ENCODE measurements at places on chromosomes 7 and 10. TPM values are rescaled to one million over a fixed set of nuclear protein-coding genes. Genes with fewer than 3 reads are reported as not detected.
A peak's percentile ranks its signal among the peaks of the same experiment; 100 is the strongest.

DNA sequence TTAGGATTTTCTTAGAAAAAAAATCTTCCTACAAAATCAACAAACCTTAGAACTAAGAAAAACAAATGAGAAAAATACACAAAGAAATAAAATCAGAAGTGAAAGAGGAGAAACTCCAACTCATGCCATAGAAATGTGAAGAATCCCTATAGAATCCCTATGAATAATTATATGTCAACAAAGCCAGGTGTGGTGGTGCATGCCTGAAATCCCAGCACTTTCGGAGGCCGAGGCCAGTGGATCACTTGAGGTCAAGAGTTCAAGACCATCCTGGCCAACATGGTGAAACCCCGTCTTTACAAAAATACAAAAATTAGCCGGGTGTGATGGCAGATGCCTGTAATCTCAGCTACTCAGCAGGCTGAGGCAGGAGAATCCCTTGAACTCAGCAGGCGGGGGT lies 27.1 kb downstream of the ACSM6 start:
- DNase-seq = peak; percentile 72

Gene BEND7
- 0.79 TPM for total RNA-seq

Gene CCL24
- total RNA-seq = not detected

Gene PDLIM1
- total RNA-seq = 55.3 TPM

DNA sequence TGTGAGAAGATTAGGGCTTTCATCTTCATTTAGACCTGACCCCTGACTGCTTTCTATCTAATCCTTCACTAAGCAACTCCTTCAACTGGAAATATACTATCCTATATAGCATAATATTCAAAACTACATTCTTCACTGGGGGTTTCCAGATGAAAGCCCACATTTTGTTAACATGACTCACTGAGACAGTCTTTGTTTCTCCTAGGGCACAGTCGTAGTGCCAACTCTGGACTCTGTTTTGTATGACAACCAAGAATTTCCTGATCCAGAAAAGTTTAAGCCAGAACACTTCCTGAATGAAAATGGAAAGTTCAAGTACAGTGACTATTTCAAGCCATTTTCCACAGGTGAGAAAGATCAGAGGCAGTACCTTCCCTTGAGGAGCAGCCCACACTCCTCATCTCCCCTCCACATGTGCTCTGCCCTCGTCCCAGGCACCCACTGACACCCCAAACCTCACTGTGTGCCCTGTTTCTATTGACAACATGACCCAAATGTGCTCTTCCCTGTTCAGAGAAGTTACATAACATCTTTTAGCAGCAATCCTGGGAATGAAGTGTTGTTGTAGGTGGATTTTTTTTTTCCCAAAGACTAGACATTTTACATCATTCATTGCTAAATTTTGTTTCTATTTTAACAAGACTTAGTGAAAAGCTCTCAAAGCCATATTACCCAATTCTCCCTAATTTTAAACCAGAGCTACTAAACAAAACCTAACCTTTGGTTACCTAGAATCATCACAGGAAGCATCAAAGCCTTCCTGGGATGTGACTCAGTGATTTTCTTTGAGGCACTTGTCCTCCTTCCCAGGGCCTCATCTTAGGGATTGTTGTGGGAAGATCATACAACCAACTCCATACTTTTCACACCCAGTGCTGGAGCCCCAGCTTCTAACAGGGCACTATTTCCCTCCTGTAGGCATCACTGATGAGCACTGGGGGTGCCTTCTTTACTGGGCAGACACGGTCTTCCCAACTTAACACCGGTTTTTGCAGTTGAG lies 10.7 kb downstream of the CYP2E1 start:
- peak; percentile 18 for DNase-seq

DNA sequence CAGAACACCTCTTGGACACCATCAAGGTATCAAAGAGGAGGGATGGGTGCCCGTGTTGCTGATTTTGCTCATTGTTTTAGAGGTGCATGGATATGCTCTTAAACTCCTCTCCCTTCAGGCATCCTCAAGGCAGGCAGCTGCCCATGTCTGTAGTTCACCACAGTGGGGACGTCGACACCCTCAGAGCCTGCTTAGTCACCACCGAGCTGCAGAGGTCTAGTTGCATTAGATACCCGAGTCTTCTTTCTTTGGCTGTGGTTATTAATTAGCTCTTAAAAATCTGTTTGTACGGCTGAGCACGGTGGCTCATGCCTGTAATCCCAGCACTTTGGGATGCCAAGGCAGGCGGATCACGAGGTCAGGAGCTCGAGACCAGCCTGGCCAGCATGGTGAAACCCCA lies 24.7 kb upstream of the TSPAN13 start:
- DNase-seq = peak; percentile 78

- DNase-seq = no peak
Observed at GRCh38 chr7:116731023-116731395, 59.0 kb downstream of the MET start.

- DNase-seq = peak; percentile 68
Observed at GRCh38 chr10:69800109-69800508, 1.6 kb upstream of the COL13A1 start.

DNA sequence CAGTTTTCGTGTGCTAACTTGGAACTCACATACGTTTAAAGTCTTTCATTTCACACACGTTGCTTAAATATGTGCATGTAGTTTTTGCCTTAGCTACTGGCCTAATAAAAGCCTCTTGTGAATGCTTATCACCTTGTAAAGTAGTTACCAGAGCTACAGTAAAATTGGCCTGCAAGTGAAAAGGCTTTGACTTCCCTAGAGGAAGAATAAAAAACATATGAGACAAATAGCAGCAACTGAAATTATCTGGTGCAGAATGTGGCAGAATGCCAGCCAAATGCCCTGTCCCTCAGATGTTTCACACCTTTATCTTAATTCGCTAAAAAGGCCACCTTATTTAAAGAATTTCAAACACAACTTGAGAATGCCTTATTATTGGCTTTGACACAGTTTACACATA lies 28.1 kb upstream of the RPA3 start:
- no peak for DNase-seq

- no peak for DNase-seq
Observed at GRCh38 chr10:123965973-123966895, 74.6 kb upstream of the CPXM2 start.

Gene GPR26
- not detected for total RNA-seq

DNA sequence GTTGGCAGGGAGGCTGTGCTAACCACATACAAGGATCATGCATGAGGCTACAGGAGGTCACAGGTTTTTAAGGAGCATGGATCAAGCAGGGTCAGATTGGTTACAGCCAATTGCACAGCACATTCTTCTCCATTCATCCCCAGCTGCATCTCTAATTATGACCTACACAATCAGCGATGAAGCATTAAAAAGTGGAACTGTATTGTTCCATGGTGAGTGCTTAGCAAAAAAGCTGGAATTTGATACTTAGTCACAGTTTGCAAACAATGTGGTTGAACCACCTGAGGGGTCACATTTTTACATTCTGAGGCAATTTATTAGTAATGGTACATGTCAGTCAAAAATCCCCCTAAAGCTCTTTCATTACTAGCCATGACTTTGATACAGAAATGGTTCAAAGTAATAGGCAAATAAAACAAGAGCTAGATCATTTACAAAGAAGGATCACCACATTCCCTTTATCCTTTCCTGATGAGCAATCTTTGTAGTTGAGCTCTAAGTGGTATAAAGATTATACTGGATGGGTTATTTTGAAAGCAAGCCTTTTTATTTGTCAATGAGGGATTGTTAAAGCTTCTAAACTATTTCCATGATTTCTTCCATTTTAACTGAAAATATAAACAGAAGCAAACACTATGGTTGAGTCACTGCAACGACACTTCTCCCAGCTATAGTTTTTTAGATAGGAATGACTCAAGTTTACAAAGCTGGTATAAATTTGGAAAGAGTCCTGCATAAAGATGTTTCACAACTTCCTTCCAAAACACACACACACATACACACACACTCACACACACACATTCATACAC lies 217.8 kb upstream of the SEMA3A start:
- peak; percentile 96 for DNase-seq

- DNase-seq = no peak
Observed at GRCh38 chr10:57972783-57973182, 294.9 kb downstream of the IPMK start.

Gene SPRN
- not detected for total RNA-seq

DNA sequence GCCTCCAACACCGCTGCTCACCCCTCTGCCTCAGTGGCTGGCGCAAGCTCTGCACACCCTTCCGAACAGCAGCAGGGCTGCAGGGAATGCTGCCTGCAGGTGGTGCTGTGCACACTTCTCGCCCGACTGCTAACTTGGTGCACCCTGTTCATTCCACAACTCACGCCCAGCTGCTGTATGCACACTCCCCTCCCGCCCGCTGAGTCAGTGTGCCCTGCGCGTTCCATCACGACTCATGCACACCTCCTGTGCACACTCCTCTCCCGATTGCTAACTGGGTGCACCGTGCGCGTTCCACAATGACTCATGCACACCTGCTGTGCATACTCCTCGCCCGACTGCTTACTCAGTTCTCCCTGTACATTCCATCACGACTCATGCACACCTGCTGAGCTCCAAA lies 21.5 kb downstream of the ADARB2 start:
- DNase-seq = no peak

Gene GIMAP1
- total RNA-seq = 0.07 TPM

GRCh38 chr10:43024942-43025700 lies 51.7 kb upstream of the RET start:
- DNase-seq = no peak
